ENCODE measurements at places on chromosomes 12 and 14.

- DNase-seq, result no peak
Observed at GRCh38 chr12:25459541-25459951, 93.5 kb downstream of the LMNTD1 start.

DNA sequence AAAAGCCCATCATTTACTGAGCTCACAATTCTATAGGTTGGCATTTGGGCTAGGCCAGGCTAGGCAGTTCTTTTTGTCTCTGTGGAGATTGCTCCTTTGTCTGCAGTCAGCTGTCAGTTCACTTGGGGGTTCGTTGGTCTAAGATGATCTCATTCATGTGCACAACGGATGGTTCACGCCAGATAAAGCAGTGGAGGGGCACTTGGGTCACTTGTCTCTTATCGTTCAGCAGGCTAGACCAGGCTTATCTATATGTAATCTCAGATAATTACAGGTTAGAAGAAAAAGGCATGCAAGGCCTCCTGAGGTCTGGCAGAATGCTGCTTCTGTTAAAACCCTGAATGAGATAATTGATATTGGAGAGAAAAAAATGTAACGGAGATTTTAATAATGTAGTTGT is 119.0 kb upstream of the ATP2B1 start:
- no peak for DNase-seq

GRCh38 chr14:28488684-28489083 is 277.9 kb upstream of the FOXG1 start:
- no peak for DNase-seq

DNA sequence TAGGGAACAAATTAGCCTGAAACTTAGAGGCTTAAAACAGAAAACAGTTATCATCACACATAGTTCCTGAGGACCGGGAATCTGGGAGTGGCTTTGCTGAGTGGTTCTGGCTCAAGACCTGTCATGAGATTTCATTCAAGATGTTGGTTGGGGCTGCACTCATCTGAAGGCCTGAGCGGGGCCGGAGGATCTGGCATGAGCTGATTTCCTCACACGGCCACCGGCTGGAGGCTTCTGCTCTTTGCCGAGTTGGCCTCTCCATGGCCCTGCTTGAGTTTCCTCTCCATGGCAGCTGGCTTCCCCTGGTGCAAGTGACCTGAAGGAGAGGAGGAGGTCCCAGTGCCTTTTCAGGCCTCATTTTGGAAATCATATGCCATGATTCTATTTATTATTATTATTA is 128.1 kb downstream of the PAPOLA start:
- DNase-seq, result no peak

DNA sequence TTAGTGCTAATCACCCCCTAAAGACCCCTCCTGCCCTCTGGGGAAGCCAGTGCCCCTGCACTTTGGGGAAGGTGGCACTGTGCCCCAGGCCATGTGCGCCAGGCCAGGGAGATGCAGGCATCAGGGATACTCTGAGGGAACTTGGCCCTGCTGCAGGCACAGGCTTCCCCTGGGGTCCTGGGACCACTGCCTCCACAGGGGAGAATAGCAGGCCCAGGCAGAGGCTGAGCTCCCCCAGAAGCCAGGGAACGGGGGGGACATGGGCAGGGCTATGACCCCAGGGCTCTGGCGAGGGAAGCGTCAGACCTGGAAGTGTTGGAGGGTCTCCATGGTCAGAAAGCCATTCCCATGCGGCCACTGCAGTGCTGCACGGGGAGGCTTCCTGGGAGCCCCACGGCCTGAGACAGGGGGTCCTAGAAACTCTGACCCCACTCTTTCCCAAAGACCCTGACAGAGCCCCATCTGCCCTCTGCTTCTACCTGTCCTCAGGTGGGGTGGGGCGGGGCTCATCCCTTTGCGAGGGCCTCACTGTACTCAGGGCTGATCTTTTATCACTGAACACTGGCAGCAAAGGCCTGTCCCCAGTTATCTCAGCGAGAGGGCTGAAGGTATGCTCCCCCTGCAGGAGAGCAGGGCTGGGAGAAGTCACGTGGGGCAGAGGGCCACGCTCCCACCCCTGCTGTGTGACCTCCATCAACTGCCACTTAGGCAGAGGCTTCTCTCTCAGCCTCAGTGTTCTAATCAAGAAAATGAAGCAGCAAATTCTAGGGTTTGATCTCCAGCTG is 160.0 kb downstream of the CALM1 start:
- DNase-seq, result no peak

DNA sequence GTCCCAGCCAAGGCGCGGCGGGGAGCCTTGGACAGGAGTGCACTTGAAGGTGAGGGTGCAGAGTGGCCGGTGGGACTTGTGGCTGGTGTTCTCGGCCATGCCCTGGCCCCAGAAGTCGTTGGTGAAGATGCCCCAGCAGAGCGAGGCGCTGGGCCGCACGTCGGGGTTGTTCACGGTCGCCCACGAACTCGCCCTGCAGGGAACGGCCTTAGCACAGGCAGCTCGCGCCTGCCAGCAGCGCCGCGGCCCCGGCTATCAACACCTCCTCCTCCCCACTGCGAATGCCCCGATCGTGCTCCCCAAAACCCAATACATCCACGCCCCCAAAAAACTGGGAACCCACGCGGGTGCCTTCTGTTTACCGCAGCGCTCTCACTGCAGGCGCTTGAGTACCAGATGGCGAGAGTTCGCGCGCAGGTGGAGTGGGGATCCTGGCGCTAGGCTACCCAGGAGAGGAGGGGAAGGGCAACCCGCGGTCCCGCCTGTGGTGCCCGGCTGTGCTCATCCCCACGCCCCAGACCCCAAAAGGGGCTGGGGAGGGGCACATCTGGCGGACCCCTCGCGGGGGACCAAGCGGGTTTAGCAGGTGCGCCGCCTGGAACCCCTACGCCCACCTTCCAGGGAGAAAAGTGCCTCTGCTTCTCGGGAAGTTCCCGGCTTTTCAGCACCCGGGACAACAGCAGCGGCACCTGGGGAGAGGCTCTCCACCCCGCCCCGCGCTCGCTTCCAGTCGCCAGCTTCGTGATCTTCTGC is 386.3 kb upstream of the TMTC1 start:
- no peak for DNase-seq

DNA sequence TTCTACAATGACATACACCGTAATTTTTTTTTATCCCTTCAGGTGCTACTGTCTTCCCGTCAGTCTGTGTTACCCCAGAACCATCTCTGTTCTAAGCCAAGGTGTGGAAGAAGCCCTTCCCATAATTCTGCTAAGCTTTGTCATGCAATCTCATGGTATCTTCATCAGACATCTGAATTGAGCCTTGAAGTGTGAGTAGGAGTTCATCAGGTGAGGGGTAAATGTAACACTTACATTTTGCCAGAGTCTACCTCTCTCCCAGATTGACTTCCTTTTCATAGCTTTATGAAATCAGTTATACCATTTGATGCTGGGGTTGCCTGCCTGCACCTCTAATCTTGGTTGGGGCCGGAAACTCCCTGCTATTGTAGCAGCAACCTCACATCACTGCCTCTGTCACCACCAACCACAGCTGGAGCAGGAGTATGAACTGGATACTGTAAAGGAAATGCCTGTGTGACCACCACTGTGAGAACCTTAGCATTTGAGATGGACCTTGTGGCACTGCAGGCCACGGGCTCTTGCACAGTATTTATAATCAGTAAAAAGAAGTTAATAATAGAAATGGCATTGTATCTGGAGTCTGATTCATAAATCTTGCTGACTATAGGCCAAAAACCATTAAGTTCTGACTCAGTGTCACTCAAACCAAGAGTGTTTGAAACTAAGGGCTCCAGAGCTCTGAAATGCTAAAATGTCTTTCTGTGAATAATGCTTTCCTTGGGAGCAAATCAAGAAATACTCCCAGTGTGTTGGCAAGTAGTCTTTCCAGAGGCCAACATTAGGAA is 58.7 kb upstream of the STK38L start:
- DNase-seq, result peak; percentile 35

- no peak for DNase-seq
Observed at GRCh38 chr14:72563676-72564075, 330.2 kb downstream of the DPF3 start.

DNA sequence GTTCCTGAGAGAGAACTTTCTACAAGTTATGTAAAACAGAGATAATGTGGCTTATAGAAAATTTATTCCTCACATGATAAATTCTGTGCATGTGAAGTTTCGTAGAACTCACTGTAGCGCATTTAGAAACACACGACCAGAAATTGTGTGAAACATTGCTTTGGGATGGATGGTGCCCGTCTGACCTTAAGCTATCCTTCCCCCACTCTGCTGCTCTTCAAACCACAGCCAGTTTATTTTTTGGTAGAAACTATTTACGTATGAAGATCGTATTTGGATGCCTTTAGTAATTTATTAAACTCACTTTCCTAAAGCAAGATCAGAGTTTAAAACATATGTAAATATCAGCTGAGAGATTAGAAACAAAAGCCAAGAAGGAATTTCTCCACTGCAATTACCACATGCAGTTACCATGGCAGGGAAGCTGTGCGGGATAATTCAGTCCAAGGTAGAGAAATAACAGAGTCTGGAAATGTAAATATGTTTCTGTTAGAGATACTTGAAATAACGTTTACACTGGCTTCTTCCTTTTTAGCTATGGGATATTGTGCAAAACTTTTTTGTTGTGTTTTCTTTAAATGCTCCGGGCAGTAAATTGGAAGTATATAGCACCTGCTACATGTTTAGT is 382.7 kb downstream of the RGS6 start:
- DNase-seq, result no peak

DNA sequence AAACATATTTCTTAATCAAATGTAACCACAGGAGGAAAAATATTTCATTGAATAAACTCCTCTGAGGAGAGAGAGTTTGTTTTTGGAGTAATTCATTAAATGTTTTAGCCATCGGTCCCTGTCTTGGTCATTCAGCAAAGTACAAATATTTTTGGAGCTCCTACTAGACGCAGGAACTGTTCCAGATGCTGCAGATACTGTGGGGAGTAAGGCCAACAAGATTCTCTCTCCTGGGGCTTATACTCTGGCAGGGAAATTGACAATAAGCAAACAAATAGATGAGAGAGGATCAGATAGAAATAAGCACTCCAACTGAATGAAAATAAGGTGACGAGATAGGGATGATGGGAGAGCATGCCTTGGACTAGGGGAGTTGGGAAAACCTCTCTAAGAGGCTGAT is 264.1 kb downstream of the TTC8 start:
- no peak for DNase-seq

DNA sequence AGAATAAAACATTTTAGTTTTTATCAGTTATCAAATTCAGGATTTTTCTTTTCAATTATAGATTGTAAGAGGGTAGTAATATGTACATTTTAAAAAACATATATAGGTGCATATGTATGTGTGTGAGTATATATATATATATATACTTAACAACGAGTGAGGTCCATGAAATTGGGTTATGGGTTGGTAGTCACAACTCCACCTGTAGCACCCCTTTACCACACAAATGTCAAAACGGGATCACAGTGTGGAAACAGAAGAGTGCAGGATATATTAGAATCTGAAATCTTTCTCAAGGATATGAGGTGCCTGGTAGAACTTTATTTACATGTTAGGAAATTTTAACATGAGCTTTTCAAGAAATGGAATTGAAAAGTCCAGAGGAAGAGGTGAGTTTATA is 31.3 kb downstream of the MIA2 start:
- no peak for DNase-seq

Measured in AG08395 (cell line).